Jurkat, Clone E6-1 (cell line): ENCODE measurements at places on chromosomes 7 and 10.

GRCh38 chr7:155769701-155770100 lies 42.6 kb downstream of the SHH start:
- no peak for DNase-seq

- DNase-seq, result no peak
Observed at GRCh38 chr10:113273181-113274163, 279.4 kb upstream of the HABP2 start.

GRCh38 chr10:105807935-105808587 lies 1167.0 kb downstream of the SORCS3 start:
- DNase-seq, result no peak

GRCh38 chr10:112763916-112764520 lies 186.0 kb upstream of the TCF7L2 start:
- no peak for DNase-seq

DNA sequence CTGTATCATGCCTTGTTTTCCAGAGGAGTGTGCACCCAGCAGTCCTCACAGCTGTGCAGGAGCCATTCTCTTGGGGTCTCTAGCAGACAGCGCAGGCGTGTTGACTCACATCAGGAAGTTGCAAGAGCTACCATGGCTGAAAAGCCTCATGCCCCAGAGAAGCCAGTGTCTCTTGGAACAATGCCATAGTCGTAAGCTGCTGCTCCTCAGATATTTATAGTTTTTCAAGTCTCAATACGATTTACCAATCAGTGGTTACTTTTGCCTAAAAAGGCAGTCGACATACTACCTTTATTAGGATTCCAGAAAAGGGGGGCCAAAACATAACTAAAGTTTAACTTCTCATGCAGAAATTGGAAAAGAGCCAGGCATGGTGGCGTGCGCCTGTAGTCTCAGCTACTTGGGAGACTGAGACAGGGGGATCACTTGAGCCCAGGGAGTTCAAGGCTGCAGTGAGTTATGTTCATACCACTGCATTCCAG lies 407.7 kb downstream of the PARD3 start:
- DNase-seq, result no peak

GRCh38 chr10:31118556-31118955 lies 86.9 kb upstream of the ZNF438 start:
- no peak for DNase-seq
